ENCODE measurements at places on chromosomes 1 and 21.

- no peak for DNase-seq
Observed at GRCh38 chr1:196577386-196577785, 30.9 kb downstream of the KCNT2 start.

DNA sequence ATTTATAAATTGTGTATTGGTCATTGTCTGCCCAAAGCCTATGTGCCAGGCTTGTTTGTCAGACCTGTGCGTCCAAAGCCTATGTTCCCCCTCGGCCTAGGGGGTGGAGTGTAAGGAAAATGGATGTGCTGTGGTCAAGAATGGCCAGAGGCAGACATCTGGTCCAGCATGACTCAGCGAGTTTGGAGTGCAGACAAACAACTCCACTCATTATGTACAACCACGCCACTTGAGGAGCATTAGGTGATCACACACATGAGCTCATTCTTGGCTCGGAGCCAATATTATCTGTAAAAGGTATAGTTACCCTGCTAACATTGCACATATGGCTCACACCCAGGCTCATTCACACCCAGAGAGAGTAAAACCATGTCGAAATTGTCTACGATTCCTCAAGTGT, 1047.6 kb upstream of the ADGRL4 start:
- no peak for DNase-seq

DNA sequence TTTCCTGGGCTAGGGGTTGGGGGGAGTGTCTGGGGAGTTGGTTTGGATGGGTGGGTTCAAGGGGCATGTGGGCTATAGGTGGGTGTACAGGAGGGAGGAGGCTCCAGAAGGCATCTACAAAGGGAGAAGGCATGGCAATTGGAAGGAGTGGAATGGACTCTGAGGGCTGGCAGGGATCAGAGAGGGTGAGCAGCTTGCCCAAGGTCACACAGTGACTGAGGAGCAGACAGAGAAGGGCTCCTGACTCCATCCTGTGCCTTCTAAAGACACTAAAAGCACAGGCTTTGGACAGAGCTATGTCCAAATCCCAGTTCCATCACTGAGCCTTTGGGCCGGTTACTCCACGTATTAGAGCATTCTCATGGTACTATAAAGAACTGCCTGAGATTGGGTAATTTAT, 151.8 kb downstream of the PTPRU start:
- DNase-seq: no peak

- DNase-seq: no peak
Observed at GRCh38 chr1:16459352-16459925, 18.9 kb downstream of the NECAP2 start.

GRCh38 chr1:78415165-78415564, 75.6 kb upstream of the PTGFR start:
- DNase-seq: no peak

DNA sequence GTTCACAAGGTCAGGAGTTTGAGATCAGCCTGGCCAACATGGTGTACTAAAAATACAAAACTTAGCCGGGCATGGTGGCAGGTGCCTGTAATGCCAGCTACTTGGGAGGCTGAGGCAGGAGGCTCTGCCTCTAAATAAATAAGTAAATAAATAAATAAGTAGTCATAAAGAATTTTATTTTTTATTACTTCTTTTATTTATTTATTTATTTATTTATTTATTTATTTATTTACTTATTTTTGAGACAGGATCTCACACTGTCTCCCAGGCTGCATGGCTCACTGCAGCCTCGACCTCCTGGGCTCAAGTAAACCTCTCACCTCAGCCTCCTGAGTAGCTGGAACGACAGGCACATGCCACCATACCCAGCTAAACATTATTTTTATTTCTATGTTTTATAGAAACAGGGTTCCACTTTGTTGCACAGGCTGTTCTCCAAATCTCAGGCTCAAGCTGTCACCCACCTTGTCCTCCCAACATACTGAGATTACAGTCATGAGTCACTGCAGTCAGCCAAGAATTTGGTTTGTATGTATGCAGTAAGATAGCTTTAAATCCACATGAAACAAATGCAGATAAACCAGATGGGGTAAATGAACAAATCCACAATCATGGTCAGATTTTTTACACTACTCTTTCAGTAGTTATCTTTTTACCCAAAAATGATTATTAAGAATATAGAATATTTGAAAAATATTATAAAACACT, 523.3 kb upstream of the RGS18 start:
- no peak for DNase-seq

- peak; percentile 13 for DNase-seq
Observed at GRCh38 chr1:245500546-245500945, 345.8 kb downstream of the KIF26B start.

- DNase-seq: no peak
Observed at GRCh38 chr1:18949686-18950400, 6.6 kb downstream of the IFFO2 start.

- DNase-seq: no peak
Observed at GRCh38 chr1:228081144-228081543, 1.4 kb upstream of the ARF1 start.

DNA sequence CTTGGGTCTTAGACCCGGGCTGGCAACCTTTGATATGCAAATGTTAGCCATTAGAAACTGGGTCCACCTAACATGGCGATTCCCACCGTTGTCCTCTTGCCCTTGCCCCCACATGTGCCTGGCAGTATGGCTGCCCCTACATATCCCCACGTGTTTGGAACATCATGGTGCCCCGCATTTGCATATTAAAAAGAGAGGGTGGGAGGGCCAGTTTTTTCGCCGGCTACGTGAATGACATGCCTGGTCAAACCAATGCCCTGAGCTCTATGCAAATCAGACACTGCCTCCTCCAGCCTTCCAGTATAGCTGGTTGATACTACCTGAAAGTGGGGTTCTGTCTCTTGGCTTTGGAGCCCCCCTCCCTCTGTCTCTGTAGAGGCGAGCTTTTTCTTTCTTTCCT, 133.0 kb downstream of the CDC42BPA start:
- no peak for DNase-seq

GRCh38 chr21:26587736-26588201, 14.7 kb upstream of the CYYR1 start:
- DNase-seq: no peak

DNA sequence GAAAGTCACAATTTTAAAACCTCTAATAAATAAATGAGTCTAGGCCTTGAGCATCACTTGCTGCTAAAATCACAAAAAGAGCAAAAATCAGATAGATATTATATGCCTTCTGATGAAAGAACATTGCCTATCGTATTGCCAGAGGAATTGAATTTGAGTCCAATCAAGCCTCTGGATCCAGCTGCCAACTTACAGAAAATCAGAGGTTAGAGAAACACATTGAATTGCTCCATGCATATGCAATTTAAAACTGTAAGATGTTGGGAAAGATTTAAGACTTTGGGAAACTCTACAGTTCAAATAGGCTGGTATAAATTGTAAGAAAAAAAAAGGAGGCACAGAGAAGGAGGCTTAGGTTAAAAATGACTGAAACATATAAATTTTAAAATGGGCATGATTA, 93.5 kb downstream of the TM2D1 start:
- DNase-seq: no peak

DNA sequence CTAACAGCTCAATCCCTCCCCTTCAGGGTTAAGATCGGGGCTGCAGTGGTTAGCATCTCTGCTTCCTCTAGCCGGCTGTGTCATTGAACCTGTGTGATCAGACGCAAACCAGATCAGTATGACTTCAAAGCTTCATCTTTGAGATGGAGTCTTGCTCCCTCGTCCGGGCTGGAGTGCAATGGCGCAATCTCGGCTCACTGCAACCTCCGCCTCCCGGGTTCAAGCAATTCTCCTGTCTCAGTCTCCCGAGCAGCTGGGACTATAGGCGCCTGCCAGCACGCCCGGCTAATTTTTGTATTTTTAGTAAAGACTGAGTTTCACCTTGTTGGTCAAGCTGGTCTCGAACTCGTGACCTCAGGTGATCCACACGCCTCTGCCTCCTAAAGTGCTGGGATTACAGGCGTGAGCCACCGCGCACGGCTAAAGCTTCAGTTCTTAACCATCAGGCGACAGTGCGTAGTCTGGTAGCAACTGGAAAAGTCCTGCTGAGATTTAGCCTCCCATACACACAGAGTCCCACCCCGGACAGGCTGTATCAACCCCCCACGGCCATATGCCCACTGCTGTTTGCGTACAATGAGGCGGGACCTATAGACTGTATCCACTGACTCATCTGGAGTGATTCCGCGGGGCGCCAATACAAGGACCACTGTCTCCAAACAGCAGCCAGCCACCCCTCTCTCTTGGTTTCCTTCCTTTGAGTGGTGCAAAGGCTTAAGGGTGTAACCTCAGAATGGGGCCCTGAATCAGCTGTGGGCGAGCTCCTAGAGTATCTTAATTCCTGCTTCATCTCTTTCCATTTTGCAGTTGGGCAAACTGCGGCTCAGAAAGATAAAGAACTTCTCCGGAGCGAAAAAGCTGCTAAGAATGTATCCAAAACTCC, 23.3 kb downstream of the CELA3A start:
- DNase-seq: peak; percentile 96

DNA sequence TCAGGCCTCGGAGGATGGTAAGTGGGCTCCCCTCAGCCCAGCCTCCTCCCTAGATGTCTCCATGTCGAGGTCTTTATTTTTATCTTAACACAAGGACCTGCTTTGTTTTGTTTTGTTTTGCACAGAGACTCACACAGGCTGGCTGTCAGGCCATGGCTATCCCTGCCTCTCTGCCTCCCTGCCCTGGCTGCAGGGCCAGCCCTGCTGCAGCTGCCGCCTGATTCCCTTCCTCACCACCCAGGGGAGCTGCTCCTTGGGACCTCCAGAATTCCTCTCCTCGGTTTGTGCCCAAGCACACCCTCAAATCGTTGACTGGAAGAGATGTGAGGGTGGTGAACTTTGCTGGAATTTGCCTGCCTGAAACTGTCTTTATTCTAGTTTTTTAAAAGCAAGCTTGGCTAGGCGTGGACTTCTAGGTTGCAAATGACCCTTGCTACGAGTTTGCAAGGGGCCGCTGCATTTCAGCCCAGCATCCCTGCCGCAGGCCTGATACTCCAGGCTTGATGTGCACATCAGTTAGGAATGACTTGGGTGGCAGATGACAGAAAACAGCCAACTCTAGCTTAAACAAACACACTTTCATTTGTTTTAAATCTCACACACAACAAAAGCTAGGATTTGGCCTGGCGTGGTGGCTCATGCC, 37.1 kb downstream of the WNT9A start:
- no peak for DNase-seq

GRCh38 chr1:224383218-224383617, 26.5 kb downstream of the CNIH4 start:
- no peak for DNase-seq
